Spinal cord (tissue), 10 donors: ENCODE measurements at places on chromosomes 1 and 21. TPM values are rescaled to one million over a fixed set of nuclear protein-coding genes. Genes with fewer than 3 reads are reported as not detected.

MAGI3 gene
- 28.2 TPM for total RNA-seq

OR6N2 gene
- total RNA-seq, result not detected

GORAB gene
- total RNA-seq, result 13.7 TPM

AIRE gene
- total RNA-seq, result 0.10 TPM

CR1 gene
- total RNA-seq, result 1.2 TPM

SLC45A3 gene
- total RNA-seq, result 9.5 TPM

TNFRSF18 gene
- total RNA-seq, result 0.22 TPM

SLC25A33 gene
- 12.1 TPM for total RNA-seq

S100A7A gene
- total RNA-seq, result not detected

SEMA6C gene
- total RNA-seq, result 16.4 TPM

FOXO6 gene
- 2.3 TPM for total RNA-seq

ELAVL4 gene
- total RNA-seq, result 77.4 TPM

ANKRD45 gene
- total RNA-seq, result 9.7 TPM

TRIM45 gene
- total RNA-seq, result 12.9 TPM

TPTE gene
- not detected for total RNA-seq

KRTAP21-2 gene
- total RNA-seq, result not detected
